ENCODE measurements at places on chromosomes 13 and 19. TPM values are rescaled to one million over a fixed set of nuclear protein-coding genes. Genes with fewer than 3 reads are reported as not detected.
A peak's percentile ranks its signal among the peaks of the same experiment; 100 is the strongest.

DNA sequence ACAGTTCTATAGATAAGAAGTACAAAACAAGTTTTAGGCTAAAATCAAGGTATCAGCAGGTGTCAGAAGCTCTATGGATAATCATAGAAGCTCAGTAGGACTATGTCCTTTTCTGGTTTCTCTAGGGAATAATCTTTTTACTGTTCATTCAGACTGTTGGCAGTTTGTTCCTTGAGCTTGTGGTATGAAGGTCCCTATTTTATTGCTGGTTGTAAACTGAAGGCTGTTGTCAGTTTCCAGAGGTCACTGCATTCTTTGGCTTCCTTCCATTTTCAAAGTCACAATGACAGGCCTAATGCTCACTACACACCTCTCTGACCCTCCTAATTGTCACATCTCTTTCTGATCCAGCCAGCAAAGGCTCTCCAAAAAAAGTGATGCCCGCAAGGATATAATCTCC is 337.9 kb upstream of the EDNRB start:
- H3K27ac ChIP-seq: no peak overlapping the region
- no peaks in the 10 kb centered on the region for H3K36me3 ChIP-seq
- no peak for DNase-seq
- no peak overlapping the region for H3K4me3 ChIP-seq
- H3K27me3 ChIP-seq: no peaks in the 10 kb centered on the region

DNA sequence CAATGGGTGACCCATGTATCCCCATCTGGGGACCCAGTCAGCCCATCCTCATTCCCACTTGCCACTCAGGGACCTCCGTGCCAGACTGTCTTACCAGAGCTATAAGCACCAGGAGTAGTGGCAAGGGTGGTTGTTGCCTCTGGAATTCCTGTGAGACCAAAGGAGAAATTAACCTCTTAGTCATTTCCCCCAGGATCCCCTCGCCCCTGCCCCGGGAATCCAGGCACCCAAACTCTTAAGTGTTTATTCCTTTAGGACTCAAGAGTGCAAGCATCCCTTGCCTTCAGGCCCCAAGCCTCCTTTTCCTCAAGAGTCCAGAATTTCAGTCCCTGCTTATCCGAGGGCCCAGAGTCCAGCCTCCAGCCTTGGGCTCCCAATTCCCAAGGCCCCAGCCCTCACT is 9.2 kb downstream of the NTN5 start:
- H3K27me3 ChIP-seq: no peaks in the 10 kb centered on the region
- H3K27ac ChIP-seq: no peak overlapping the region
- no peaks in the 10 kb centered on the region for H3K4me1 ChIP-seq
- DNase-seq: no peak
- H3K4me3 ChIP-seq: no peak overlapping the region

DNA sequence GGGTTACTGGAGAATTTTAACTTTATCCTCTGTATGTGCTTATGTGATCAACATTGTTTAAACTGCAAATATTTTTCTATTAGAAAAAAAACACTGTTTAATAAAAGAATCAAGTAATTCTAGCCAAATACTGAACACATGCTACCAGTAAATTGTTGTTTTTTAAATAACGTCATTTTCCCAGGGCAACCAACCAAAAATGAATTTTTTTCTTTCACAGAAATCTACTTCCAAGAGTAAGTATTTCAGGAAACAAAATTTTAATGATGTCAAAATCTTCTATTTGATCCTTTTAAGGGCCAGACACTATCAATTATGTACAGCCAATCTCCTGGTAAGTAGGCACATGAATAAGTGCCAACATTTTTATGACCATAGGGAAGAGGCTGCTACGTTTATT is 57.1 kb downstream of the TUBGCP3 start:
- no peak overlapping the region for H3K4me3 ChIP-seq
- no peak for DNase-seq
- H3K36me3 ChIP-seq: no peaks in the 10 kb centered on the region

- H3K36me3 ChIP-seq: no peaks in the 10 kb centered on the region
- no peak overlapping the region for H3K27ac ChIP-seq
- H3K27me3 ChIP-seq: no peaks in the 10 kb centered on the region
- DNase-seq: no peak
- H3K4me3 ChIP-seq: no peak overlapping the region
- H3K4me1 ChIP-seq: no peaks in the 10 kb centered on the region
Observed at GRCh38 chr13:30762643-30763042, 27.3 kb downstream of the ALOX5AP start.

- H3K27me3 ChIP-seq: peaks cover 98% of the 10 kb centered on the region
- no peak overlapping the region for H3K4me3 ChIP-seq
- H3K27ac ChIP-seq: no peak overlapping the region
- H3K4me1 ChIP-seq: no peaks in the 10 kb centered on the region
- no peaks in the 10 kb centered on the region for H3K36me3 ChIP-seq
Observed at GRCh38 chr13:112133499-112134390, 66.8 kb downstream of the SOX1 start.

- H3K27ac ChIP-seq: no peak overlapping the region
- H3K36me3 ChIP-seq: no peaks in the 10 kb centered on the region
- no peaks in the 10 kb centered on the region for H3K4me1 ChIP-seq
- DNase-seq: no peak
Observed at GRCh38 chr13:50290186-50290585, 274.9 kb downstream of the KCNRG start.

- H3K36me3 ChIP-seq: no peaks in the 10 kb centered on the region
- H3K27ac ChIP-seq: no peak overlapping the region
- DNase-seq: no peak
- H3K4me3 ChIP-seq: no peak overlapping the region
- no peaks in the 10 kb centered on the region for H3K27me3 ChIP-seq
- no peaks in the 10 kb centered on the region for H3K4me1 ChIP-seq
Observed at GRCh38 chr19:281992-282391, 9.2 kb downstream of the PLPP2 start.

DNA sequence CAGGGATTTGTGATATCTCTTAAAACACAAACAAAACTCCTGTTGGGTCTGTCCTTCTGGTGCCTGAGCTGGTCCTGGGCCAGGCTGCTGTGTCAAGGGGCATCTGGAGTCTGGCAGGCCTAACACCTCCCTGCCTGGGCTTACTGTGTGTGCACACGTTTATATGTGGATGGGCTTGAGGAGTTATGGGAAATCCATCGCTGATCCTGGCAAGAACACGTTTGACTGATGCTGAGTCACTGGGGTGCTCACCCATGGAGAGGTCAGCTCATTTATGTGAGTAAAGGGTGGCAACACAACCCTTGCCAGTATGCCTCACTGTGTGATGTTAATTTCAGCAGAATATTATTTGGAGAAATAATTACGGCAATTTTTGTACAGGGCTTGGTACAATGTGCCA is 44.5 kb upstream of the PCDH8 start:
- H3K27ac ChIP-seq: no peak overlapping the region
- H3K4me3 ChIP-seq: no peak overlapping the region
- peaks cover 57% of the 10 kb centered on the region for H3K27me3 ChIP-seq
- no peaks in the 10 kb centered on the region for H3K36me3 ChIP-seq

- DNase-seq: no peak
- no peak overlapping the region for H3K4me3 ChIP-seq
- H3K27ac ChIP-seq: no peak overlapping the region
- H3K36me3 ChIP-seq: peaks cover 20% of the 10 kb centered on the region
Observed at GRCh38 chr13:45537516-45537915, 72.8 kb downstream of the COG3 start.

- H3K27me3 ChIP-seq: no peaks in the 10 kb centered on the region
- no peak overlapping the region for H3K4me3 ChIP-seq
- H3K36me3 ChIP-seq: no peaks in the 10 kb centered on the region
- H3K4me1 ChIP-seq: peaks cover 31% of the 10 kb centered on the region
- no peak overlapping the region for H3K27ac ChIP-seq
Observed at GRCh38 chr19:3710265-3710812, 2.2 kb downstream of the TJP3 start.

- no peaks in the 10 kb centered on the region for H3K4me1 ChIP-seq
- no peak for DNase-seq
- H3K27me3 ChIP-seq: peaks cover 34% of the 10 kb centered on the region
- no peak overlapping the region for H3K4me3 ChIP-seq
- no peak overlapping the region for H3K27ac ChIP-seq
- no peaks in the 10 kb centered on the region for H3K36me3 ChIP-seq
Observed at GRCh38 chr13:46097015-46097414, 7.8 kb downstream of the CPB2 start.

DNA sequence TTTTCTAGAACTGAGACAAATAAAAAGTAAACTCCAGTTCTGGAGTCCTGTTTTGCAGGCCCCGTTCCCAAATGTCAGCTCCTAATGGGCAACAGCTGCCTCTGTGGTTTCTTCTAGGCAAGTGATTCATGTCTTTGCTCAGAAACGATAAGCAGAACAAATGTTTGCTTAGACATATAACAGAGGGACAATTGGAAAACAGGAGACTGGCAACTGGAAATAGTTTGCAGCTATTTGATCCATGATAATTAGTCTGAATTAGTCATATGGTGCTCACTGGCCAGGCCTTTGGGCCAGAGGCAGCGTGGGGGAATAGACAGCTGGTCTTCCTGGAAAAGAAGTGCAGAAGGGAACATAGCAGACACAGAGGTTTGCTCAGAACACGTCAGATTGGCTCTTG is 29.2 kb upstream of the TSHZ3 start:
- DNase-seq: no peak
- H3K27me3 ChIP-seq: peaks cover 17% of the 10 kb centered on the region
- H3K4me1 ChIP-seq: no peaks in the 10 kb centered on the region
- H3K27ac ChIP-seq: no peak overlapping the region
- no peak overlapping the region for H3K4me3 ChIP-seq
- H3K36me3 ChIP-seq: no peaks in the 10 kb centered on the region

DNA sequence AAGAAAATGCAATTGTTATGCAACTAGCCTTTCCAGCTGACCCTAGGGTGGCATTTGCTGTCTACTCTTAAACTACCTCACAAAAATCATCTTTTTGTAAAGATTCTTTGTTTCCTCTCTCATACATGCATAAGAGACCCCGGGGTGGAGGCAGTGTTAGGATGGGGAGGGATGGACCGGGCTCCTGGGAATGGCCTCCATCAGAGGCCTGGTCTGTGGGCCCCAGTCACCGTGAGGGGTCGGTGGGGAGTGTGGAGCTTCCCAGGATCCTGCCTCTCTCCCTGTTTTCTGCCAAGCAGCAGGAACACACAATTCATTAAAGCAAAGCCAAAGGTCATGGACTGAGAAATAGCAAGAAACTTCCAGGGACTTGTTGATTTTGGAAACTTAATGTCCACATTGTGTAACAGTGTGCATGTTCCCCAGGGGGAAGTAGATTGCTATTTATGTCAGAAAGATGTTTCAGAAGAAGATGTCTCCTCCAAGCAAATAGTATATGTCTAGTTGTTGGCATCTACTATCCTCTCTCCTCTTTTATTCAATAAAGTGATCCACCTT is 241.4 kb downstream of the ENOX1 start:
- H3K27ac ChIP-seq: no peak overlapping the region
- H3K4me3 ChIP-seq: no peak overlapping the region
- H3K4me1 ChIP-seq: peaks cover 2% of the 10 kb centered on the region

- H3K36me3 ChIP-seq: no peaks in the 10 kb centered on the region
- H3K27ac ChIP-seq: peak overlapping the region; percentile 84
- H3K4me3 ChIP-seq: peak overlapping the region; percentile 21
Observed at GRCh38 chr19:35213663-35214632, 14.6 kb downstream of the FAM187B start.

GRCh38 chr19:43309466-43309865 is 40.1 kb upstream of the PSG9 start:
- H3K4me3 ChIP-seq: no peak overlapping the region
- H3K27me3 ChIP-seq: no peaks in the 10 kb centered on the region
- H3K4me1 ChIP-seq: peaks cover 29% of the 10 kb centered on the region
- no peak overlapping the region for H3K27ac ChIP-seq
- no peaks in the 10 kb centered on the region for H3K36me3 ChIP-seq
- DNase-seq: no peak

- H3K27ac ChIP-seq: no peak overlapping the region
- H3K27me3 ChIP-seq: no peaks in the 10 kb centered on the region
Observed at GRCh38 chr13:20713751-20714150, 10.3 kb downstream of the IL17D start.

GRCh38 chr13:99596180-99596579 is 94.9 kb downstream of the TM9SF2 start:
- no peaks in the 10 kb centered on the region for H3K36me3 ChIP-seq
- H3K4me3 ChIP-seq: no peak overlapping the region
- no peak overlapping the region for H3K27ac ChIP-seq
- no peaks in the 10 kb centered on the region for H3K27me3 ChIP-seq
- H3K4me1 ChIP-seq: no peaks in the 10 kb centered on the region

DNA sequence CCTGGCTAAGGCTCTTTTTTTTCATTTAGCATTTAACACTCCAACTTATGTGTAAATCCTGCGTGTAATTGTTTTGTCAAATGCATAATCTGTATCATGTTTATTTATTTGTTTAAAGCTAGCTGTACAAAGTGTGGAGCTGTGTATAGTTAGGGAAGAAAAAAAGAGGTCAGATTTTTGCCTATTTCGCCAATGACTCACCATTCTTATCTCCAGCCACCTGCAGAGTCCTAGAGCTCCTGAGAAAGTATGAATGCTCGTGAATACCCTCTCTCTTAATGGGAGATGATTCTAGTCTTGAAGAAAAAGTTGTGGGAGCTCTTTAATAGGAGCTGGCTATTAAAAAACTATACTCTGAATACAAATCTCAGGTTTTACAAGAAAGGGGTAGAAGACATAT is 778.8 kb upstream of the SLITRK5 start:
- no peaks in the 10 kb centered on the region for H3K36me3 ChIP-seq
- no peak for DNase-seq
- H3K27me3 ChIP-seq: no peaks in the 10 kb centered on the region
- no peak overlapping the region for H3K4me3 ChIP-seq

DNA sequence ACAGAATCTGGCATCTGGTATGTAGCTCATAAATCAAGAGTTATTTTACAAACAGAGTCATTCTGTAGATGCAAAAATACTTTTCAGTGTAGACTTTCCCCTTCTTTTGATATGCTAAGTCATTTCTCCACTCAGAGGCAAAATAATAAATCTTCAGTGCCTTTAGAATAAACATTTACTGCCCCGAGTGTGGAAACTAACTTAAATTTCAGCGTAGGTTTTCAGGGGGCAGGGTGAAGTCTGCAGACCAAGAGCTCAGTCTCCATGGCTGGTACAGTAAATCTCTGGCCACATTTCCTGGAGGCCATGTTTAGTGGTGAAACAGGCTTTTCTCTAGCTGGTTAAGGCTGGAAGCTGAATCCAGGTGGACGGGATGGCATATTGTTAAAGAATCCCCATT is 13.1 kb upstream of the ADPRHL1 start:
- no peaks in the 10 kb centered on the region for H3K4me1 ChIP-seq
- H3K36me3 ChIP-seq: 0 out of 2 replicates have a peak, but pooled peaks cover 13% of the 10 kb centered on the region

The ZNF563 gene
- 1.1 TPM for total RNA-seq

The SULT2B1 gene
- 4.4 TPM for total RNA-seq

Data from PC-9 (cell line).